ENCODE measurements at places on chromosomes 4 and X. TPM values are rescaled to one million over a fixed set of nuclear protein-coding genes. Genes with fewer than 3 reads are reported as not detected.

PLAC1 gene
- not detected for total RNA-seq

FAM114A1 gene
- total RNA-seq = 108 TPM

LEF1 gene
- 0.59 TPM for total RNA-seq

PRDM8 gene
- total RNA-seq = 0.05 TPM

ZCCHC12 gene
- not detected for total RNA-seq

GABRG1 gene
- total RNA-seq = 0.08 TPM

GRCh38 chr4:94540476-94540875 lies 88.7 kb downstream of the PDLIM5 start:
- no peak for DNase-seq

DNA sequence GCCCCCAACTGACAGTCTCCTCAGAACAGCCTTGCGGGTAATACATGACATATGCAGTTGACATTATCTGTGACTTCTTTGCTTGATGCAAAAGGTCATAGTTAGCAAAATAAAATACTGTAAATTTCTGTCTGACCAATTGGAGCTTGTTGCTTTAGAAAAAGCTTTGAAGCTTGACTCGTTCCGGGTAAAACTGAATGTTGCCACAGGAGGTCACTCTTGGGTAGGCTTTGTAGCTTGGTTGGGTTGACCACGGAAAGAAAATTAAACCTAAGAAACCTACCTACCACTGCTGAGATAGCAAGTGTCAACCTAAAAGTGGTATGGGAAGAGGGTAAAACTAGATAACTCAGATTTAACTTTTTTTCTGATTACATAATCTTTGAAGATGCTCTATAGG lies 23.2 kb downstream of the PRPS2 start:
- no peak for DNase-seq

DNA sequence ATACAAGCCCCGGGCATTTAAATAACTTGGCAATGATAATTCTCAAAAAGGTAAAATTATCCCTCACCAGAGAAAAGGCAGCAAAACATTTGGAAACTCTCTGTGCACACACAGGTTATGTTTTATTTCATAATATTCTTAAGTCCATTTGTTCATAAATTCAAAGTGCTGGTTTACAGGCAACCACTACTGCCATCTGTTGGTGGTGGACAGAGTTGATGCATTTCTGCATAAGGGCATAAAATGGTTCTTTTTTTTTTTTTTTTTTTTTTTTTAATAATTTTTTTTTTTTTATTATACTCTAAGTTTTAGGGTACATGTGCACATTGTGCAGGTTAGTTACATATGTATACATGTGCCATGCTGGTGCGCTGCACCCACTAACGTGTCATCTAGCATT lies 31.5 kb upstream of the IL21 start:
- DNase-seq = no peak

GRCh38 chrX:23436875-23437274 lies 102.2 kb downstream of the PTCHD1 start:
- DNase-seq = no peak

DNA sequence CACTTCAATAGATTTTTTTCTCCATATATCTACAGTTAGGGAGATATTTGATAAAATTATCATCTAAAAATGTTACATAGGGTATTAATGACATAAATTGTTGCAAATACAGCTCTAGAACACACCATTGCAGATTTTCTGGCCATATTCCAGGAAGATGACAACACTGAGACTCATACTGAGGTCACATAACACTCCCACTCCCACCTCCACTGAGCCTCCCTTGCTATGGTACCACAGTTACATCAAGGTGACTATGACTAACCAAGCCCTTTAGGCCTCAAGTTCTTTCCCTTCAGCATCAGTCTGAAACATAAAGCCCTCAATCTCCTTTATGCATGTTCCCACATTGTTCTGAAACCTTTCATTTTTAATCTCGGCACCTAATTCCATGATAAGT lies 932.0 kb upstream of the IGFBP7 start:
- DNase-seq = no peak

GRCh38 chr4:40205259-40206198 lies 8.7 kb downstream of the RHOH start:
- no peak for DNase-seq

DNA sequence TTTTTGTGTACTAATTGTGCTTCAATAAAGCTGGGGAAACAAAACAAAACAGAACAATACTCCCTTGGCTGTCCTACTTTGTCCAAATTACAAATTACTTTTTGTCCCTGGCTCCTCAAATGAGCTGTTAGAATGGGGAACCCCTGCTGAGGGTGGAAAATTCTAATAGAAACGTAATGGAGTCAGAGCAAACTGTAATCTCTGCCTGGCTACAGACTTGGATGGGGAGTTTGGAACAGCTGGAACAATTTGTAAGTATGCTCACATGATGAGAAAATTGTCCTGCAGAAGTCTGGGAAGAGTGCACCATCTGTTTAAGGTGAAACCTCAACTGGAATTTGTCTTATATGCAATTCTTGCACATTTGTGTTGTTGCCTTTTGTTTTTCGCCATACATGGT lies 364.4 kb upstream of the CLNK start:
- DNase-seq = no peak

DNA sequence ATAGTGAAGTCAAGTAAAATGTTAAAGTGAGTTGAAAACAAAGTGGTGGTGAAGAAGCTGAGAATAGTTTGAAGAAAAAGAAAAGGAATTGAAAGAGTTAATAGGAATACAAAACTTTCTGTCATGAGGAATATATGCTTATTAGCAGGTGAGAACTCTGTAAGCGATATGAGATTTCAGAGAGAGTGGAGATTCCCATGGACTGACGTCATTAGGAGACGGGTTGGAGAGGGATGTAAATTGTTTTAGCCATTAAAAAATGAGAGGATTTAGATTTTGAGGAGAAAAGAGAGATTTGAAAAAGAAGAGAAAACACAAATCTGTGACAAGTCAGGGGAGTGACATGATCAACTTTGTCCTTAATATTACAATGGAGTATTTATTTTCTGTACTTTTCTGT lies 11.7 kb downstream of the NDST4 start:
- no peak for DNase-seq

- DNase-seq = no peak
These were observed 325.0 kb upstream of the HAND2 start for GRCh38 chr4:173855015-173855414.

DNA sequence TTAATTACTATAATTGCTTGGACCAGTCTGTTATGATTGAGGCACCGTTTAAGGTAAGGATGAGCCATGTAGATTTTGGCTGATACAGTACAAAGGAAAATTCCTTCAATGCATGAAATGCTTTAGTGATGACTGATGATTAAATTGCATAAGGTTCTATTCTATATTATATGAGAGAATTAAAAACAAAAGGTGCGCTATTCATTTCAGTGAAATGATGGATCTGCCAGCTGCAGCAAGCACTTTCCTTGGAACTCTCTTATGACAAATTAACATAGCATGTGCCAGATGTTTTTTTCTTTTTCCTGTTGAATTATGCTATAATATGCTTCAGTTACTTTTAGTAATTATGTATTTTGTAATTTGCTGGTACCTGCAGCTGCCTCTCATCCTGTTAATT lies 98.5 kb downstream of the JADE1 start:
- DNase-seq = no peak

- DNase-seq = no peak
These were observed 215.3 kb upstream of the CTSO start for GRCh38 chr4:156169011-156169410.

DNA sequence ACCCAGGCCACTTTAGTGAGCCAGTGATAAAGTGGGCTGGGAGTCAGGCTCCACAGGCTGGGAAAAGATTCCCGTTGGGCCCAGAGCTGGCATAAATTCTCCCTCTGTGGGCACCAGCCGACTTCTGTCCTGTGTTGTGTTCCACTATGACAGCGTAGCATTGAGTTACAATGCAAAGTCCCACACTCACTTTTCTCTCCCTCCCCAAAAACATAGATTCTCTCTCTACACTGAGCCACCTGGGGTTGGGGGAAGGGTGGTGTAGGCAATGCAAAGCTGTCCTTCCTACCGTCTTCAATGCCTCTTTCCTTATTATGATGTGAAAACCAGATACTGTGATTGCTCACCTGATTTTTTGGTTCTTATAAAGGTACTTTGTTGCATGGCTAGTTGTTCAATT lies 566.2 kb downstream of the RAPGEF2 start:
- no peak for DNase-seq

DNA sequence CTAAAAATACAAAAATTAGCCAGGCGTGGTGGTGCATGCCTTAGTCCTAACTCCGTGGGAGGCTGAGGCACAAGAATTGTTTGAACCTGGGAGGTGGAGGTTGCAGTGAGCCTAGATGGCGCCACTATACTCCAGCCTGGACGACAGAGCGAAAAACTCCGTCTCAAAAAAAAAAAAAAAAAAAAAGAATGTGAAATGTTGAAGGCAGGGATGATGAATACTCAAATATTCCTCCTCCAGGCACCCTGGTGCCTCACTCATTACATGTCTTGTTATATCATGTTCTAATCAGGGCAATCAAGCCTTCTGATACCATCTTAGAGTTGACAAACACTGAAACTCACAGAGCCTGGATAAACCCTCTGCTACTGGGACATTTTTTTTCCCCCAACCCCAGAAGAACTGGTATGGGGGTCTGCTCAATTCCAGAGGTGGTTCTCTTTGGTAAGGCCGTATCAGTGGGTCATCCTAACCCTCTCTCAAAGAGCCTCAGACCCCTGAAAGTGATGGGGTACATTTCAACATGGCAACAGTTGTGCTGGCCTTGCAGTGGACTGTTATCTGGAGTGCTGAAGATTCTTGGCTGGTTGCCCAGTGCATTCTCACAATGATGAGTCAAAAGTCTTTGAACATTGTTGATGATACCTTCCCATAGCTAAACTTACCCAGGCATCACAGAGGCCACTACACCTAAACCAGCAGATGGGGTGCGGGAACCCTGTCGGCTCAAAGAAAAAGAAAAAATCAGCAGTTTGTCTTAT lies 2.4 kb upstream of the SH3KBP1 start:
- DNase-seq = no peak

GRCh38 chrX:66164470-66164869 lies 423 bp downstream of the HEPH start:
- no peak for DNase-seq

DNA sequence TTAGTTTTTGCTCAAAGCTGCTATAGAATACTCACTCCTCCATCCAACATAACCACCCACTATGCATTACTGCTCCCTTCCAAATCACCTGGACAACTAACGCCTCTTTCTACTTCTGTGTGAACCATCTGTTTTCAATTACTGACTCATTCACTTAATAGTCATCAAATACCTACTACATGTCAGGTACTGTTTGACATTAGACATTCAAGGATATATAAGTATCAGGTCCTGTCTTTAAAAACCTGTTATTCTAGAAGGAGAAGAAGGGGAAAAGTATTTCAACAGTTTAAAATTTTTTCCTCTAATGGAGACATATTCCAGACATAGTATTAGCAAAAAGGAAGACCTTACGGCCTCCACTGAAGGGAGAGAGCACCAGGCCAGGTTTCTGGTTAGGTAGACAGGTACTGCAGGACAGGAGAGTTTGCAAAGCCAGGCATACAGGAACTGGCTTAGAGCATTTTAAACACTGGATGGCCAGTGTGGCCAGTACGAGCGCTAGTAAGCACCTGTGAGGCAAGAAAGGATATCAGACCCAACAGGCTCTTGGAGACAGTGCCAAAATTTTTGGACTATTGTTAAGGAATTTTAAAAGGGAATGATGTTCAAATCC lies 39.0 kb downstream of the SH3RF1 start:
- no peak for DNase-seq

- DNase-seq = no peak
These were observed 198.4 kb downstream of the PALLD start for GRCh38 chr4:168695288-168695687.

DNA sequence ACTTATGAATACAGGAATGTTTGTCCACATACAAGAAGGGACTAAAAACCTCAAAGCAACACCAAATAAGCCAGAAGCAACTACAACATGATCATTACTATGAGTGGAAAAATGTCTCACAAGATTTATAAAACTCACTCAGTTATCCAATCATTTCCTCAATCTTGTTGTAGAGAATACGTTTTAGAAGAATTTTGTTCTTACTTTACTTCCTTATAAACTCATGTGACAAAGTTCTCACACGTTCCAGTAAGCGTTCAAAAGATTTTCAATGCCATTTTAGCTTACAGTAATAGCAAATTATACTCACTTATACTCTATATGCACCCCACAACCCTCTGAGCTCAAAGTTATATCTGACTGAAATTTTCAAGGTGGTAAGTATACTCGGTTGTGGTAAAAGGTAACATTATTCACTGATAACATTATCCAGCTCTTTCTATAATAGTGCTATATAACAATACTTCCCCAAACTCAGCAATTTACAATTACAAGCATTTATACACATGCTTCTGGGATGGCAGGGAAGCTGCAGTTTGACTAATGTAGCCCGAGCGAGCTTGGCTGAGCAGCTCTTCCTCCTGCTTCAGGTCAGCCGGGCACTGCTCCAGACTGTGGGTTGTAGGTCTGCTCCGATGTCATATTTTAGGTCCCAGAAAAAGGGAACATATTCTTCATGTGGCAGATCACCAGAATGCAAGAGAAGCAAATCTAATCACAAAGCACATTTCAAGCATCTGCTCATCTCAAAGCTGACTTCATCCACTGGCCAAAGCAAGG lies 226.3 kb downstream of the RCHY1 start:
- no peak for DNase-seq

DNA sequence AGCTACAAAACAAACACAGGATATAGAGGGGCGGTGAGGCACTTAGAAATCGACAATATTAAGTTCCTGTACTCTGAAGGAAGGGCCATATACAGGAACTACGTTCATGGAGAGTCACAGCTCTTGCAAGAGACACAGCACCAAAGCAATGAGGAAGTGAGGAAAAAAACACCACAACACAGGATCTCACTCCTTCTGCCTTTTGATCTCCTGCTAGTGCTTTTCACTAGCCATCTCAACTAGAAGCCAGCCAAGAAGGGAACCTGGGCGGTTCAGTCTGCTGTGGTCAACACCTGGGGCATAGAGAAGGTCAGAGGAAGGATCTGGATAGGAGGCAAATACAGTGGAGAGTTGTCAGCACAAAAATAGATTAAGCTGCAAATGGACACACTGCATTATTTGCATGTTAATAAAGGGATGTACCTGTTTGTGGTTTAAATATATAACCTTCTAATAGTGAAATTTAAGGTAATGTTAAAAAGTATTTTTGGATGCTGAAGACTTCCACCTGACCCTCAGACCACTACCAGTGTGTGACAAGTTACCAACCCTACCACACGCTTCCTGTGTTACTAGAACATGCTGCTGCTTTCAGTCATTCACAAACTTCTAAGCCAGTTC lies 104.6 kb downstream of the DTHD1 start:
- no peak for DNase-seq

DNA sequence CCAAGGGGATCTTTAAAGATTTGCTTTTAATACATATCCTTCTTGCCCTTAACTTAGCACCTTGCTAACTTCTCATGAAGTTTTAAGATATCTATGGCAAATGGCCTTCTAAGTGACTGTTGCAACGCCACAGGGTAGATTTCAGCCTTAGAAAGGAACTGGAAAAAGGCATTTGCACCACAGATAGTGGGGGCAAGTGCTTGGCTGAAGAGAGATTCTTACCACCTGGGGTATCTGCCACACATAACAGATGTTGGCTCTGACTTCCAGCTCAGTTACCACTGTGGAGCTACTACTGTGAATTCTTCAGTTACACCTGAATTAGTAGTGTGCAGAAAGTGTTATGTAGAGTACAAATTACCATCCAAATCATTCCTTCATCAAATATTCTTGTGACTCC lies 302.6 kb downstream of the PPP3CA start:
- no peak for DNase-seq
